ENCODE measurements at places on chromosomes 5 and 9. TPM values are rescaled to one million over a fixed set of nuclear protein-coding genes. Genes with fewer than 3 reads are reported as not detected.

RGS7BP gene
- polyA plus RNA-seq: 0.79 TPM

F12 gene
- 0.42 TPM for polyA plus RNA-seq

LCN9 gene
- polyA plus RNA-seq: not detected

ANGPTL2 gene
- 4.2 TPM for polyA plus RNA-seq

TRIM36 gene
- 0.45 TPM for polyA plus RNA-seq

IL31RA gene
- not detected for polyA plus RNA-seq

F2RL1 gene
- polyA plus RNA-seq: 0.45 TPM
